ENCODE measurements at places on chromosomes 2 and 18.

- no peak for DNase-seq
These were observed 6.1 kb downstream of the STK11IP start for GRCh38 chr2:219603771-219604170.

- no peak for DNase-seq
These were observed 26.2 kb downstream of the PTPRM start for GRCh38 chr18:7593218-7593819.

DNA sequence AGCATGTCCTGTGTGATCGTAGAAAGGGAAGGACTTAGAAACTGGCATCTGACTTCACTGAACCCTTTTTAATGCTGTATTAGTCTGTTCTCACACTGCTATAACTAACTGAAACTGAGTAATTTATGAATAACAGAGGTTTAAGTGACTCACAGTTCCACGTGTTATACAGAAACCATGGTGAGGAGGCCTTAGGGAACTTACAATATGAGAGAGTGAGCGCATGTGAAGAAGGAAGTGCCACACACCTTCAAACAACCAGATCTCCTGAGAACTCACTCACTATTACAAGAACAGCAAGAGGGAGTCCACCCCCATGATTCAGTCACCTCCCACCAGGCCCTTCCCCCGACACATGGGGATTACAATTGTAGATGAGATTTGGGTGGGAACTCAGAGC lies 811.3 kb downstream of the CPS1 start:
- DNase-seq: no peak

- DNase-seq: no peak
These were observed 86.7 kb upstream of the ZEB2 start for GRCh38 chr2:144606466-144607095.

DNA sequence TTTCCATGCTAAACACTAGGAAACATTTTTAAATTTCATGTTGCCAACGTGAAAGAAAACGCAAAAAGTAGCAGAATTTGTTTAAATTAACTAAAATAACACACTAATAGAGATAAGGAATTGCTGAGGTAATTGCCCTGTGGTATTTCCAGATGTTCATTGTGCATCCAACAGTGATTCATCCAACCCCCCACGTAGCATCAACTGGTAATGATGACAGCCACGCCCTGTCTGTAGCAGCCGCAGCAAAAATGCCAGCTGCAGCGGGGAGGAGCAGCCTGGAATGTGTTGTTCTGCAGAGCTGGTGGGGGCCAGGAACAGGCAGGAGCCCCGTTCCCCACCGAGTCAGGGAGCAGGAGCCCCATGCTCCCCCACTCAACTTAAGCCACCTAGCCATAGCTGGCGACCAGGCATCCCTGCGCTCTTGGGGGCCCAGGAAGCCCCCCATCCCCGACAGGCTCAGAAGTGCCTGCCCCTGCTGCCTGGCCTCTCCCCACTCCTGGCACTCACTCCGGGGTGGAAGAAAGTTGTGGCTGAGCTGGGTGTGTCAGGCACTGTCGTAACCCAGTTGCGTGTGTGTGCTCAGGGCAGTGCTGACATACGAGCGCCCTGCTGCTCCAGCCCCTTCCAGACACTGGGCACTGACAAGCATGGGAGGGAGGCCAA lies 695.1 kb upstream of the ACVR2A start:
- DNase-seq: no peak

- no peak for DNase-seq
These were observed 1.1 kb downstream of the SERPINB2 start for GRCh38 chr18:63888470-63889190.

GRCh38 chr2:6945821-6946220 lies 28.6 kb downstream of the RNF144A start:
- no peak for DNase-seq

DNA sequence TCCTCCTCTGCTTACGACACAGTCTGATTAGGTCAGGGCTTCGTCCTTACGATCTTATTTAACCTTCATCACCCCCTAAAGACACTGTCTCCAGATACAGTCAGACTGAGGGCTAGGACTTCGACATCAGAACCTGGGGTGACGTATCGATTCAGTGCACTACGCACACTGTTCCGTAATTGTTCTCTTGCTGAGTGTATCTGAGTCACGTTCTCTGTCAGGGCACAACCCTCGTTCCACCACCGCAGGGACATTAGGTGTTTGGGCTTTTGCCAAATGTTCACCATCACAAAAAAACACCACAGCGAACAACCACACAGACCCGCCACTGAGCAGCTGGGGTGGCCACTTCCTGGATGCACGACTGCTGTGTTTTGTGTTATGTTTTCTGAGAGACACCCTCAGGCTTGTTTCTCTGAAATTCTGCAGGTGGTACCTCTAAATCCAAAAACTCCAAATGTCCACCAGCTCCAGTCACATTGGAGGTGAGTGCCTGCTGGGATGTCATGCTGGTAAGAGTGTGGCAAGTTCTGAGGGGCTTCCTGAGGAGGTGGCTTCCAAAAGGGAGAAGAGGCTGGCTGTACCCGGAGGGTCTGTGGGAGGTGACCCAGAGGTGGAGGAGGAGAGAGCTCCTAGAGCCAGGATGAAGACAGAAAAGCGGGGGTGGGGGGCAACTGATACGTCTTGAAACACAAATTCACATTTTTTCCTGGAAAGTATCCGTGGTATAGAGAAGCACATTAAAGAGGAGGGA lies 66.6 kb downstream of the ADNP2 start:
- DNase-seq: no peak

- DNase-seq: no peak
These were observed 13.7 kb downstream of the ERFE start for GRCh38 chr2:238172439-238172838.

GRCh38 chr2:181684454-181685149 lies 4.3 kb upstream of the NEUROD1 start:
- DNase-seq: no peak

DNA sequence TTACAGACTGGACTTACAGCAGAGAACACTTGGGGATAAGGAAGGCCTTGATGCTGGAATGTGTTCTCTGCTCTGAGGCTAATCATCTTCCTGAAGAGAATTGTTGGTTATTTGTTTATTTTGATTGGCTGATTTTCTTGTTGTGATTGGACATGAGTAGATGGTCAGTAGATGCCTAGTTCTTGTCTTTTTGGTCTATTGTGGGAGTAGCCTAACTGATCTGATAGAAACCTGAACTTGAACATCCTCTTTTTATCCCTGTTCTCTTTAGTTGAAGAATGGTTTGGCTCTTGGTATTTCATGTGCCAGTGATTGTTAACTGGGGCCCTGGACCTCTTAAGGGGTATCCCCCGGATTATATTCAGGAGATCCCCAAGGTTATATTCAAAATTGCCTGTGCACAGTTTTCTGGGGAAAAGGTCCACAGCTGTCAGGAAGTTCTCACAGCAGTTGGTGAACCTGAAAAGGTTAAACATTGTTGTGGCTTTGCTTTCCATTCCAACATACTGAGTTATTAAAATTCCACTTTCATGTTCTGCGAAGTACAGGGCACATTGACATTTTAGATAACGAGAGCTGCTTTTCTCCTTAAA lies 13.6 kb downstream of the TWSG1 start:
- no peak for DNase-seq

DNA sequence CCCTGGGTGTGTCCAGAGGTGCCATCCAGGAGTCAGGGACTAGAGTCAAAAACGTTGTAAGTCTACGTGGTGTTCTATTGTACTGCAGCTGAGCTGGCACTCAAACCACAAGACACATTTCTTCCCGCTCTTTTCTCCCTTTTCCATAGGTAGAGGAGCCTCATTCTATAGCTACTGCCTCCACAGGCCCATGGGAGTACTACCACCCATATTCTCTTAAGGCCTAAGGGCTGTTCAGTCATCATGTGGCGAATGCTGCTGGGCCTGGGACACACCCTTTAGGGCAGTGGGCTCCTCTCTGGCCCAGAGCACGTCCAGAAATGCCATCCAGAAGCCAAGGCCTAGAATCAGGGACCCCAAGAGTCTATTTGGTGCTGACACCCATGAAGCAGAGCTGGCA lies 1271.7 kb downstream of the CNTNAP5 start:
- DNase-seq: no peak

GRCh38 chr2:160251569-160251968 lies 51.5 kb upstream of the ITGB6 start:
- no peak for DNase-seq

- DNase-seq: no peak
These were observed 679.1 kb upstream of the ZEB2 start for GRCh38 chr2:145199042-145199441.

GRCh38 chr18:63303547-63303946 lies 16.0 kb downstream of the BCL2 start:
- no peak for DNase-seq

DNA sequence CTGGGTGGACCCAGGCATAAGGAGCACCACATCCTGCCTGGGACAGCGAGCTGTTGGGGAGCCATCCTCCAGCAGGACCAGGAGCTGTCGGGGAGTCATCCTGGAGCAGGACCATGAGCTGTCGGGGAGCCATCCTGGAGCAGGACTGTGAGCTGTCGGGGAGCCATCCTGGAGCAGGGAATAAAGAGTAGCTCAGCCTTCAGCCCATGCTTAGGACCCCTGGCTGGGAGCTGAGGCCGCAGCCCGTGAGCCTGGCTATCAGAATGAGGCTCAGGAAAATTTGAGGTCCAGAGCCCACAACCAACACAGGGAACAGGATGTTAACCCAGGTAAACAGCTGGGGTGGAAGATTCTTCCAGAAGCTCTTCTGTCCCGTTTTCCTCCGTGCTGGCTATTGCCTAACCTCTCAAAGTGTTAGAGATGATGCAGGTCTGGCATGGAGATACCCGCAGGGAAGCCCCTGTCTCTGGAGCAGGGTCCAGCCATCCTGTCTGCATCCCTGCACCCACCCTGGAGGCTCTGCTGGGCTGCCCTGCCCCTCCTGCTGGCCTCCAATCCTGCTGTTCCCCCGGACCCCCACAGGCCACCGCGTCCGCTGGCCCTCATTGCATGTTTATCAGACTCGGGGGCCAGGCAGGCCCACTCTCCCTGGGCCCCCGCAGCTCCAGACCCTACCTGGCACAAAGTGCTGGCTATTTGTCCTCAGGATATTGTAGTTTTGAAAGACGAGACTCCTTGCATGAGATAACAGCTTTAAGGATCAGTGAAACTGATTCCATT lies 243.5 kb upstream of the MYT1L start:
- DNase-seq: no peak

DNA sequence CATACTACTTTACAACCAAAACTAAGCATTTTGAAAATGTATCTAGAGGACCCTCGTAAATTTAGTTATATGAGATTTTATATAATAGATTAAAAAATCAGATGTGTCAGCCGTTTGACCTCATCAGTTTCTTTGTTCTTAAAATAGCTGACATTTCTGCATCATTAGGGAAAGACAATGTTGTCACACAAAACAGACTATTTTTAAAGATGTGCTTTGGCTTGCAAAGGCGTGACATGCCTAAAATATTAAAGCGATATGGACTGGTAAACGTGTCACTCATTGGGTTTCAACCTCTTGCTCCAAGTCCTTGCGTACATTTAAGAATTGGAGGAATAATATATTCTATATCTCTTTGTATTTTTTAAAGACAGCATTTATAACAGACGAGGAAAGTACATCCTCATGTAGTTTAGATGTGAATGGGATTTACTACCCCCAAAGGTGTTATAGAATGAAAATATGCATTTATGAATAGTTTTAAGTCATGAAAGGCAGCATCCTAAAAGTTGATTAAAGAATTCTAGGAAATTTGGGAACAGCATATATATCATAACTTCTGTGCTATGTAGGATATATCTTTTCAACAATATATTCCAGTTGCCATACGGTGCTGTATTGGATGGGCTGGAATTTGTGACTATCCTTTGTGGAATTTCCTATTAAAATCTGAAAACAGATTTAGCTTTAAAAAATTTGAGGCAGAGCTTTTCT lies 3.8 kb downstream of the MYL12A start:
- DNase-seq: no peak

DNA sequence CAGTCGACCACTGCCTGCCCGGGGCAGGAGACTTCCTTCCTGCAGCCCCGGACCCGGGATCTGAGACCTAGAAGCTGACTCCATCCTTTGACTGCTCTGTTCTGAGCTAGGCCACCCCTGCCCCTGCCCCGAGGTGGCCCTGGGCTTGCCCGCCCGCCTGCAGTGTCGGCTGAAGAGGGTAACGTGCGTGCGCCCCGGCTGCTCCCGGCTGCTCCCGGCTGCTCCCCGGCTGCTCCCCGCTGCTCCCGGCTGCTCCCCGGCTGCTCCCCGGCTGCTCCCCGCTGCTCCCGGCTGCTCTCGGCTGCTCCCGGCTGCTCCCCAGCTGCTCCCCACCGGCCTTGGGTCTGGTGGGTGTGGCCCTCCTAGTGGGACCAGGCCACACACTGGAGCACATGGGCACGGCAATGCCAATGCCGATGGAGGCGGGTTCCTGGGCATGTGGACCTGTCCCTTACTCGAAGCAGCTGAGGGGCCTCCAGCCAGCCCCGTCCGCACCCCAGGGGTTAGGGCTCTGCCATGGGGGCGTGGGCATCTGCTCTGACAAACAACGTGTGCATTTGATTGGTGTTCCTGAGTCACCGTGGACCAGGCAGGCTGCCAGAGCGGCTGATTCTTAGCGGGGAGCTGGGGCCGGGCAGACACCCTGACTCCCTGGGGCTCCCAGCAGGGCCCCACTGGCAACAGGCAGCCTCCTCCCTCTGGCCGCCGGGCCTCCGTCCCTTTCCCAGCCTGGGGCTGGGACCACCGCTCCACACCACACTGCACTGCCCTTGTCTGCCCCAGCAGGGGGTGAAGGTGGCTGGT lies 2.0 kb upstream of the GAL3ST2 start:
- DNase-seq: no peak

- no peak for DNase-seq
These were observed 1511.2 kb upstream of the ZEB2 start for GRCh38 chr2:146031158-146031557.

- DNase-seq: no peak
These were observed 16.7 kb downstream of the NOSTRIN start for GRCh38 chr2:168819050-168819715.

DNA sequence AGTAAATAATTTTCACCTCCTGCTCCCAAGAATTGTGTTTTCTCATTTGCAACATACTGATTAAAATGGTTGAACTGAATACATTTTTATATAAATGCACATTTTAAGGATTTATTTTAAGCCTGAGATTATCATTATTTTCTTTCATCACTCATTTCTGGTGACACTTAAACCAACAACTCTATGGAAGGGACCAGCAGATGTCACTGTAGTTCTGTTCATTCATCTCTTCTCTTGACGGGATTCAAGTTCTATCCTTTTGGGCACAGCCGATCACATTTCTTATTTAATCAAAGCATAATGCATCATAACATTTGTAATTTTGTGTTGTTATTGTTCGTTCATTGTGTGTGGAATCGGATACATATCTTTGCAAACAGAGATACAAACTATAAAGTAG lies 417.9 kb downstream of the HRH4 start:
- DNase-seq: peak; percentile 54

DNA sequence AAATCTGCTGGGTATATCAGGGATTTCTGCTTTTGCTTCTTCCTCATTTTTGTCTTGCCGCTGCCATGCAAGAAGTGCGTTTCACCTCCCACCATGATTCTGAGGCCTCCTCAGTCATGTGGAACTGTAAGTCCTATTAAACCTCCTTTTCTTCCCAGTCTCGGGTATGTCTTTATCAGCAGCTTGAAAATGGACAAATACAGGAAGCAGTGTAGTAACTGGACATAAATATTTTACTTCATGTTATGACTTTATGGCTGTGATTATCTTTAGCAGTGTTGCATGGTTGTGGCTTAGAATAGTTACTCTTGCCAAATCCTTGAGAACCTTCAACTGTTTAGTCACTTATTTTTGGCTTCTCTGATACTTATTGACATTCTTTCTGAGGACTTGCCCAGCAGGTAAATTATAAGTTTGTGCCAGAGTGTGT lies 66.2 kb upstream of the DLX2 start:
- DNase-seq: no peak

GRCh38 chr2:6627316-6627715 lies 238.4 kb downstream of the CMPK2 start:
- peak; percentile 45 for DNase-seq

- DNase-seq: no peak
These were observed 168.5 kb upstream of the NOSTRIN start for GRCh38 chr2:168633895-168634294.

Measured in SK-MEL-5 (cell line).